RPMI8226 (cell line): ENCODE measurements at places on chromosomes 1 and 21.

GRCh38 chr21:32442566-32443318 lies 30.2 kb downstream of the EVA1C start:
- DNase-seq, result no peak

DNA sequence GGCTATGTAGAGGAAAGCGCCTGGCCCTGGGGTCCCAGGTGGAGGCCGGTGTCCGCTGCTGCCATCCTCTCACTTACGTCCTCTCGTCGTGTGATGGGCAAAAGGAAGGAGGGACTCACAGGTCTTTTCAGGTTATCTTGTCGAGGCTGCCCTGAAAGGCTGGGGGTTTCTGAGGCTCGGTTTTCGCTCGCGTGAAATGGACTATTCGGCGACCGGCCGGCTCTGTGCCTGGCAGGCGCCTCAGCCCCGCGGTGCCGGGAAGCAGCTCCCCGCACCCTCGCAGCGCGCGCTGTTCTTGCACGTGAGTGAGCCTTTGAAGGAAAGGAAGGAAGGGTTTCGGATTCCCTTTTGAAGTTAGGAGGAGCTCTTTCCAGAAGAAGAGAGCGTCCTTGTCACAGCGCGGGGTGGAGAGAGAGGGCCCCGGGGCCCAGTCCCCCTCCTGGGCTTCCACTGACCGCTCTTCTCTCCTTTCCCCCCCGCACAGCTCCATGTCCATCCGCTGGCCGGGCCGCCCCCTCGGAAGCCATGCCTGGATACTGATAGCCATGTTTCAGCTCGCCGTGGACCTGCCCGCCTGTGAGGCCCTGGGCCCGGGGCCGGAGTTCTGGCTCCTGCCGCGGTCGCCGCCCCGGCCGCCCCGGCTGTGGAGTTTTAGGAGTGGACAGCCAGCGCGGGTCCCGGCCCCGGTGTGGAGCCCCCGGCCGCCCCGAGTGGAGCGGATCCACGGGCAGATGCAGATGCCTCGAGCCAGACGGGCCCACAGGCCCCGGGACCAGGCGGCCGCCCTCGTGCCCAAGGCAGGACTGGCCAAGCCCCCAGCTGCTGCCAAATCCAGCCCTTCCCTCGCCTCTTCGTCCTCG lies 57.2 kb downstream of the AJAP1 start:
- DNase-seq, result no peak

GRCh38 chr1:114669562-114670082 lies at the start of gene DENND2C:
Gene DENND2C, minus strand, starts transcription at chr1:114670049. Its CDS starts 44,065 bp downstream, at chr1:114625984.
- DNase-seq, result no peak

DNA sequence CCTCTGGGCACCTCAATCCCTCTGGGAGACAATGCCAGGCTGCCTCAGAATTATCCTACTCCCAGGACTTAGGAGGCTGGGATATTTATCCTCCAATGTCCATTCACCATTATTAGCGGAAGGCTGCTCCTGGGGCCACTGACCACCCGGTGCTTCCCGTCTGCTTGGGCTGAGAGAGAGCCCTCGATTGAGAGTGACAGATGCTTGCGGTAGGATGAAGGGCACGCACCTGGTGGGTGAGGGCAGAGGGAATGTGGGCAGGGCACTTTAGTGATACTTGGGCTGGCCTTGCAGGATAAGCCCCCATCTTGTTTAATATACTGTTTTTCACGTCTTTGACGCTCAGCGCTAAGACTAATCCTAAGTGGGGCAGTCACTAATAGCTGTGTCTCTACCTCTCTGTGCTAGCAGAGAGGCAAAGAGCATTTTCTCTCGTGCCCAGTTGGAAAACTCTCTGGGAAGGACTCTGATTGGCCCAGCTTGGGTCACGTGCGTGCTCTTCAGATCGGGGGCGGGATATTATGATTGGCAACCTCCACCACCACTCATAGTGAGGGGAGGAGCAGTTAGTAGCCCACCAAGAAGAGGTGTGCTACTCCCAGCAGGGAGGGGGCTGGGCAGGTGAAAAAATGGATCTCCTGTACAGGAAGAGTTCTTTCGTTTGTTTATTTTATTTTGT lies 10.6 kb upstream of the PARS2 start:
- peak; percentile 23 for DNase-seq

DNA sequence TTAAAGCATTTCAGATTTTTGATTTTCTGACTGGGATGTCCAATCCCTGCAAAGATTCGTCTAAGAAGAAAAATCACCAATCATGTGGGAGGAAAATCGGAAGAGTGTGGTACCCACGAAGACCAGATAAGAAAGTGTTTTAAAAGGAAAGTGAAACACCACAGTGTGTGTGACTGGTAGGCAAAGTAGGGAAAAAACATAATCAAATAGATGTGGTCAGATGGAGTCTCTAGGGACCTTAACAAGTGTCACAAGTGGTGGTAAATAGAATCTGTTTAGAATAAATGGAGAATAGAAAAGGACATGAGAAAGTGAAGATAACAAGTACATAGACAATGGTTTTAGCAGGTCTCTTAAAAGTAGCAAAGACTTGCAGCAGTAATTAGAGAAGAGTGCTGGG lies 154.6 kb downstream of the SLC30A10 start:
- no peak for DNase-seq

DNA sequence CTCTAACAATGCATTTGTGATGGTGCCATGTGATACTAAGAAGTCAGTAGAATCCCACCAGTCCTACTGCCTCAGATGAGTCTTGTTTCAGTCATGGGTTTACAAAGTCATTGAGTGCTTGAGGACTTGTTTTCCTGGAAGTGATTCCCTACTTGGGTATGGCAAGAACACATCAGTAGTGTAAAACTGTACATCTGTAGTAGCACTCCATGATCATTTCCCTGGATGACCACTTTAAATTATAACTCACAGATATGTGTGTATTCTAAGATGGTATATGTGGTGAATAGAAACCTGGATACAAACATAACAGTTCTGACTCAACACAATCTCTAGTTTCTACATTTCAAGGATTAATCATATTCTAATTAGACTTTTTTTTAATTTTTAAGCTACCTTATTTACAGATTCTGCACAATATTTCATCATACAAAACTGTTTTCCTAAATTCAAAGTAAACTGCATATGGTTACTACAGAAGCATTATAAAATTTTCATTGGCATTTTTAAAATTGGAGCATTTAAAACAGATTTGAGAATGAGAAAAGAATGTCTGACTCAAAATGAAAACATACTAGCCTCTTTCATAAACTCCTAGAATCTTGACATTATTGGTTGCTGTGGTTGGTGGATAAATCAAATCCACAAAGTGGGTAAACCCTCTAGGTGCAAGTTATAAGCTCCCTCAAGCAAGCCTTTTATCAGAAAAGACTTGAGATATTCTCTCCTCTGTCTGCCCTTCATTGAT lies 6.8 kb upstream of the PSMG1 start:
- no peak for DNase-seq

- DNase-seq, result no peak
Measured at GRCh38 chr1:201374364-201374763, 3.1 kb downstream of the TNNT2 start.

GRCh38 chr1:81848880-81849682 lies 48.3 kb downstream of the ADGRL2 start:
- DNase-seq, result no peak

GRCh38 chr1:204941421-204942338 lies 71.0 kb downstream of the NFASC start:
- DNase-seq, result peak; percentile 69

DNA sequence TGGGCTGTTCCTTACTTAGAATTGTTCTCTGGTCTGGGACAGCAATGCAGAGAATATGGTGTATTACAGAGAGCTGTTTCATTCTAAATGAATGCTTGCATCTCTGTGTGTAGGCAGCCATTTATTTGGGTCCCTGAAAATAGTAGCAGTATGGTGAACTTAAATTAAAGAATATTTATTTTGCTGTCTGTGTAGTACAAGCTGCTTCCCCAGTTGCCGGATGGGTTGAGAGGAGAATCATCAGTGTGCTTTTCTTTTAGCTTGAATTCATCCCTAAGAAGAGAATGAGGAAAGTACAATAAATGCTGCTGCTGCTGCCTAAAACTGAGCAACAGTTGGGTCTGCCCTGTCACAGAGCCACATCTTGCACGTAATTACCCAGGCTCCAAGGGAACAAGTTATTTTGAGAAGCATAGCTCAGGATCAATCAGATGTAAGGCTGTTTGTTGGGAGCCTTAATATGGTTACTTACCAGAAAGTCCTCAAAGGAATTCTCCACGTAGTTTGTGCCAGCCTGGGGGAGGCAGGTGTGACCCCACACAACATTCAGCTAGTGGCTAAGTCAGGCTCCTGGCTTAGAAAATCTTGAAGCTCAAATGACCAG lies 16.6 kb downstream of the ACTN2 start:
- DNase-seq, result no peak

GRCh38 chr1:221286399-221286798 lies 407.2 kb downstream of the HLX start:
- DNase-seq, result no peak

DNA sequence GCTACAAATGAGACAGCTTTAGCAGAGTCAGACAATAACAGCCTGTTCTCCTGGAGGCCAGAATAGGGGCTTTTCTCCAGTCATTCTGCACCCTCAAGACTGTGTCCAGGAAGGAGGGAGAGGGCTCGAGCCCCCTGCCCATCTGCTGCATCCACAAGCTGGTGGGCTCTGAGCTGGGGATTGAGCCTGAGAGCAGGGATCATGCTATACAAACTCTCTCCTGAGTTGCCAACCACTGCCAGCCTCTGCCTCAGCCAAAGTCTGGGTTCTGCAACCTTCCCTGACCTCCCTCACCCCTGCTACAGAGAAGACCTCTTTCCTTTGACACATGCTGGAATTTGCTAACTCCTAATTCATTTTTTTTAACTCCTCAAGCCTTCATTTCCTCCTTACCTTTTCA lies 14.8 kb upstream of the PPM1J start:
- DNase-seq, result no peak

- no peak for DNase-seq
Measured at GRCh38 chr1:110749960-110750359, 75.2 kb upstream of the KCNA3 start.

DNA sequence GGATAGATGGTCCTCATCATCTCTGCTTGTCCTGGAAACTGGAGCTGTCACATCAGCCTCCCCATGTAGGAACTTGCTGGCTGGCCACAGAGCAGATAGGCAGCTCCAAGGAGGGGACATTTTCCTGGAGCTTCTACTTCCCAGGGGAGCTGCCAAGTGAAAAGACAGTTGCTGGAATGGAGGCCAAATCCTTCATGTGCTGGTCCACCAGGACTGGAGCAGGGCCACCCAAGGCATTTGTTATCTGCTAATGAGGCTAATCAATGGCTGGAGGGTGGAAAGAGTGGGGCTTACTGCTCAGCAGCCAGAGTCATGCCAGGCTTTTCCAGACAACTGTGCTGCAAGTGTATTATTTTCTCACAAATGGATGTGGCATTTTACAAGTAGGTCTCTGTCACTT lies 22.5 kb downstream of the KAZN start:
- DNase-seq, result no peak

- no peak for DNase-seq
Measured at GRCh38 chr1:65207317-65207716, 59.3 kb downstream of the AK4 start.
